ENCODE measurements at places on chromosomes 5 and 9.

DNA sequence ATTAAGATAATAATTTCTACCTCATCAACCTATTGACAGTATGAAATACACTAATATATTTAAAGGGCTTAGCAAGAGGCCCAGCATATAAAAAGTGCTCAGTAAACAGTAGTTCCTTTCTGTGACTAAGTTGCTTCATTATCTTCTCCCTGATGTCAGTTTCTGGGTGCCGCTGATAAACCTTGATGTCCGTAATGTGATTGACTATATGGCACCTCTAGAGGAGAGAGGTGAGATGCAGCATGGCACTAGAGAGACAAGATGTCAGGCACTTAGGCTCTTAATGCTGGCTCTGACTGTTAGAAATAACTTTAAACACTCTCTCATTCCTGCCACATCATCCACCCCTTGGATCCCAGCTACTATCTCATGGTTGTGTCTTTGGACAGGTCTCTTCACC lies 455.9 kb upstream of the KLF4 start:
- no peak for DNase-seq

GRCh38 chr5:113202746-113203716 lies 226.4 kb downstream of the DCP2 start:
- DNase-seq, result no peak

DNA sequence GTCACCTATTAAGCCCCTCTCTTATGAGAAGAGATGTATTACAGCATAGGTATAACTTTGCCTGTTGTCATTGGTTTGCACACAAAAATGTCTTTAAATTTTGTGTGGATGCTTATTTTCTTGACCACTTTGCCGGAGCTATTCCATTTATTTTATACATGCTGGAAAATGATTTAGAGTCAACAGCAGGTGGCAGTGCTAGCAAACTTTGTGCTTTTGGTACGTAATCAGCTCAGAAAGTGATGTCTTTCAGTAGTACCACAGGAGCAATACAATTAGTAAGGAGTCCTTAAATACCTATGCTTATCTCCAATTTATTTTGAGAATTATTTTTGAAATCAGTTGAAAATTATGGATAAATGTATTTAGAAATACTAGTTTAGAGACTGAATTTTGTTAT lies 19.8 kb upstream of the NUDT12 start:
- no peak for DNase-seq

DNA sequence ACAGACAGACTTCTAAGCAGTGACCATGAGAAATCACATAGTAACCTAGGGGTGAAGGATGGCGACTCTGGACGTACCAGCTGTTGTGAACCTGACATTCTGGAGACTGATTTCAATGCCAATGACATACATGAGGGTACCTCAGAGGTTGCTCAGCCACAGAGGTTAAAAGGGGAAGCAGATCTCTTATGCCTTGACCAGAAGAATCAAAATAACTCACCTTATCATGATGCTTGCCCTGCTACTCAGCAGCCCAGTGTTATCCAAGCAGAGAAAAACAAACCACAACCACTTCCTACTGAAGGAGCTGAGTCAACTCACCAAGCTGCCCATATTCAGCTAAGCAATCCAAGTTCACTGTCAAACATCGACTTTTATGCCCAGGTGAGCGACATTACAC lies 38.0 kb upstream of the CCDC152 start:
- no peak for DNase-seq

DNA sequence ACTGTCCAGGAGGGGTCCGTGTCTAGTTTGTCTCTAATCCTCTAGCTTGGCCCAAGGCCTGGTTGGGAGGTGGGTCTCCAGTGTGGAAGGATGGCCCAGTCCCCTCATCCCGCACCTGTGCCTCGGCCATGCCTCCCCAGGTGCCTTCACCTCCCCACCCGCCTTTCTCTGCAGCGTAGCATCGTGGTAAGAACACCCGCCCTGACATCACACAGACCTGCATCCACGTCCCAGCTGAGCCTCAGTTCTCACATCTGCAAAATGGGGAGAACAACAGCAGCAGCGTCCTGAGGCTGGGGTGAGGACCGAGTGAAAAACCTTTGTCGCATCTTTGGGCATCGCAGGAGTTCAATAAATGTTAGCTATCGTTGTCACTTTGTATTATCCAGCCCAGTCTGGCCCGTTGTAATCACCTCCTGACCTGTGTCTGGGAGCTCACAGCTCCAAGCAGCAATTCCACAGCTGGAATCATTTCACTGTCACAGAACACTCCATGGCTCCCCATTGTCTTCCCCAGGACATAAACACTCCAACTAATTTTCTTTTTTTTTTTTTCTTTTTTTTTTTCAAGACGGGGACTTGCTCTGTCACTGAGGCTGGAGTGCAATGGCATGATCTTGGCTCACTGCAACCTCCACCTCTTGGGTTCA lies 181.2 kb upstream of the IER5L start:
- DNase-seq, result no peak

Measured in stimulated activated CD4-positive, alpha-beta T cell treated with anti-CD3 and anti-CD28 coated beads, Interleukin-2, amount 100 ng/mL, for 24 hours (primary cell).